ENCODE measurements at places on chromosomes 6 and 20. TPM values are rescaled to one million over a fixed set of nuclear protein-coding genes. Genes with fewer than 3 reads are reported as not detected.

SEMG2 gene
- not detected for polyA plus RNA-seq

BPHL gene
- polyA plus RNA-seq: 13.3 TPM

TOMM6 gene
- polyA plus RNA-seq: 171 TPM

TRAPPC3L gene
- not detected for polyA plus RNA-seq
